ENCODE measurements at places on chromosomes 2 and 18. TPM values are rescaled to one million over a fixed set of nuclear protein-coding genes. Genes with fewer than 3 reads are reported as not detected.

DNA sequence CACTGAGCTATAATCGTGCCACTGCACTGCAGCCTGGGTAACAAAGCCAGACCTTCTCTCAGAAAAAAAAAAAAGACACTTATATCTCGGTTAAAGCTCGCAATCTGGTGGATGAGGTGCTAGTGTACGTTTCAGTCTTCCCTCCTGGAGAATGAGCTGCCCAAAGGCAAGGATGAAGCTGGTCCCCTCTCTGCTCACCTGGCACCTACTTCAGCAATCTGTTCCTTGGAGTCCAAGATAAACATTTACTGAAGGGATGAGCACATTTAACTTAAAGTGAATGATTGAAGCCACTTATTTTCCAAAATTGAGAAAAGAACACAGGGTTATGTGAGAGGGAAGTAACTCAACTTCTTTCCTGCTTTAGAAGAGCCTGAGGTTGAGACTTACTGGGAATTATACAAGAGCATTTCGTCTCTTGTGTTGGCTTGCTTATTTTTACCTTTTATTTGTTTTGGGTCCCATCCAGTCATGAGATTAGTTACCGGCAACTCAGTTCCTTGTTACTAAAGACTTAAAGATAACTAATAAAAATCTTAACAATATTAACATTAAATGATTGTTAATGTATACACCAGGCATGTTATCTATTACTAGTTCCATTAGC is 33.6 kb upstream of the COLEC12 start:
- DNase-seq: peak; percentile 61

DNA sequence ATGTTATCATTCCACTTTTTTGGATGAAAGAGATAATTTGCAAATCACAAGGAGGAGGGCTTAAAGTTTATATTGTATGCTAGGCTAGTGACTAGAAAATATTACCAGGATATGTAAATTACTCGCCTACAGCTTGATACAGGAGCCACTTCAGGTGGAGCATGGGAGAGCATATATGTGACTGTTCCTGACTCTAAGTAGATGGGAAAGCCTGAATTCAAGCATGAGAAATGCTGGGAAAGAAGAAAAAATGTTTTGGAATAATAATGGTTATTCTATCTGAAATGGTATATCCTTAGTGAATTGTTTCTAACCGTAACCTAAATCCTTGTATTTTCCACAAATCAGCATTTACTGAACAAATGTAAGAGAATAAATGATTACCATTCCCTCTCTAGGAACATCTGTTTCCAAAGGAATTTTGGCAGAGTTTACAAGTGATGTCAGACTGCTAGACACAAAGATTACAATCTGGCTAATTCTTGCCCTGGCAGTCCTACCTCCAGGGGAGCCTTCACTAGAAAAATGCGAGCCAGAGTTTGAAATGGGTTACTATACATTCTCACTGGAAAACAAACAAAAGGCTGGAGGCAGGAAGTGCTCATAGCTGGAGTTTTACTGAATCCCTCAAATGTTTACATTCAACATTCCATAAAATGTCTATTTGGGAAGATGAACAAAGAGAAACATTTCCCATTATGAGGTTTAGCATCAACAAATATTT is 129.4 kb upstream of the MAPRE2 start:
- no peak for DNase-seq

GRCh38 chr2:101094351-101094750 is 56.8 kb downstream of the TBC1D8 start:
- no peak for DNase-seq

- no peak for DNase-seq
Measured at GRCh38 chr2:148687543-148687942, 43.0 kb downstream of the EPC2 start.

DNA sequence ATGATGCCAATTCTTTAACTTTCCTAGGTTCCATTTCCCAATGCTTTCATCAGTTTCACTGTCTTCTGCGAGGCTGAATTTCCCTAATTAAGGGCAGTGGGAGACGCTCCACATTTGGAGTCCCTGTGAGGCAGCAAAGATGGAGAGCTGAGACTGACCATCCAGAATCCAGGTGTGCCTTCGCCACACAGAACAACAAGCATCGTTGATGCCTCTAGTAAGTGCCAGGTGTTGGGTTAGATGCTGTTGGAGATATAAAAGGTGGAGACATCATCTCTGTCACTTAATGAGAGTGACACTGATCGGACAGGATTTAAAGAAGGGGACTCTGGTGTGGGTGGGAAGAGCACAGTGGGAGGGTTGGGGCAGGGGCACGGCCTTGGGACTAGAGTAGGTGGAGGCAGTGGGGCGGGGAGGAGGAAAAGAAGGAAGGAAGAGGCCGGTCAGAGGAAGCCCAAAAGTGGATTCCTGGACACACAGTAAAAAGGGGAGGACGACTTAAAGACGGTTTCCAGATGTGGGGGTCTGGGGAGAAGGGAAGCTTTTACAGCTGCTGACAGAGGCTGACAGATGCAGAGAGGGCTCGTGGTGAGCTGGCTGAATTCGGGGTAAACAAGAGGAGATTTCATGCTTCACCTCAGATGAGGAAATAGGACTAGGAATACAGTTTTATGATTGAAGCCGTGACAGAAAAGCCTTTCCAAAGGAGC is 113.0 kb downstream of the BCL2 start:
- no peak for DNase-seq

DNA sequence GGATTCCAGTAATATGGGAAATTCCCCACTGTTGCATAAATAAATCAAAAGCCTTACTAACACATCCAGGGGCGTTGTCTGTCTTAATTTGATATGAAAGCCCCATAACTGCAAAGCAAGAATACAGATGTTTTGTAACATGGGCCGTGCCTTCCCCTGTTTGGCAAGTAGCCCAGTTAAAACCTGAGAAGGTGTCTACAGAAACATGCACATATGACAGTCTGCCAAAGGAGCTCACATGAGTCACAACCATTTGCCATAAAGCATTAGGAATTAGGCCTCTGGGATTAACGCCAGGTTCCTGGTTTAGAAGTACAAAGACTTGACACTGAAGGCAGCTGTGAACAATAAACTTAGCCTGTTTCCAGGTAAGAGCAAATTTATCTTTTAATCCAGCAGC is 43.1 kb upstream of the LONRF2 start:
- no peak for DNase-seq

MYL1 gene
- not detected for total RNA-seq

CLEC4F gene
- not detected for total RNA-seq

All from osteoblast (primary cell).